Mammary microvascular endothelial cell (primary cell): ENCODE measurements at places on chromosomes 12 and 14. TPM values are rescaled to one million over a fixed set of nuclear protein-coding genes. Genes with fewer than 3 reads are reported as not detected.

CCDC197 gene
- not detected in 2 replicates for total RNA-seq

RERG gene
- total RNA-seq, result not detected in 2 replicates

ENDOU gene
- not detected in 2 replicates for total RNA-seq

CCDC177 gene
- not detected in 2 replicates for total RNA-seq

HOTAIR gene
- total RNA-seq, result not detected in 2 replicates

DIABLO gene
- total RNA-seq, result 60.7 and 63.3 TPM in 2 replicates

SLC6A13 gene
- not detected in 2 replicates for total RNA-seq

NR1H4 gene
- not detected in 2 replicates for total RNA-seq
